ENCODE measurements at places on chromosomes 12 and 14.
A peak's percentile ranks its signal among the peaks of the same experiment; 100 is the strongest.

DNA sequence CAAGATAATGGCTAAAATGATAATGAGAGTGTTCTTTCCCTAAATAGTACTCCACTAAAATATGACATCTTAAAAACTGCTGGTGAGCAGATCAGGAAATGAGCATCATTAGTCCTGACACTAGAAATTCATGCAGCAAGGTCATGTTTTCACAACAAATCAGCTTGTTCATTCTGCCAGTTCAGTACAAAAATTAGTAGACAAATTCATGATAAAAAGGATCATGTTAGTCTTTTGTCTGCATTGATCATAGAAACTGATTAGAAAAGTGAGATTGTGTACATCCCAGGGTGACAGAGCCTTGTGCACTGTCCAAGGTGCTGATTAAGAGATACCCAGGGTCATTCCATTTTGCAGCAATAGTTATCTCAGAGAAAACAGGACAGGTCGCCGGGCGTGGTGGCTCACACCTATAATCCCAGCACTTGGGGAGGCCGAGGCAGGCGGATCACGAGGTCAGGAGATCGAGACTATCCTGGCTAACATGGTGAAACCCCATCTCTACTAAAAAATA is 163.6 kb downstream of the RIMBP2 start:
- DNase-seq = no peak

GRCh38 chr14:93035917-93036651 is 79.6 kb downstream of the ITPK1 start:
- no peak for DNase-seq

- no peak for DNase-seq
Measured at GRCh38 chr14:30142216-30142615, 214.6 kb upstream of the PRKD1 start.

GRCh38 chr12:38392554-38393144 is 76.1 kb downstream of the ALG10B start:
- no peak for DNase-seq

DNA sequence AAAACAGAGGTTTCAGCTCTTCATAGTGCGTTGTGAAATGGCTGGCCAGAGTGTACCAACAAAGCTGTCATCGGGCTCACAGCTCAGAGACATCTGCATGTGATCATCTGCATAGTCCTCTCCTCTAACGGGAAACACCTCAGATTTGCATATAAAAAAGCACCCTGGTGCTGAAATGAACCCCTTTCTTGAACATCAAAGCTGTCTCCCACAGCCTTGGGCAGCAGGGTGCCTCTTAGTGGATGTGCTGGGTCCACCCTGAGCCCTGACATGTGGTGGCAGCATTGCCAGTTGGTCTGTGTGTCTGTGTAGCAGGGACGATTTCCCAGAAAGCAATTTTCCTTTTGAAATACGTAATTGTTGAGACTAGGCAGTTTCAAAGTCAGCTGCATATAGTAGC is 14.3 kb upstream of the PAPLN start:
- DNase-seq = no peak

DNA sequence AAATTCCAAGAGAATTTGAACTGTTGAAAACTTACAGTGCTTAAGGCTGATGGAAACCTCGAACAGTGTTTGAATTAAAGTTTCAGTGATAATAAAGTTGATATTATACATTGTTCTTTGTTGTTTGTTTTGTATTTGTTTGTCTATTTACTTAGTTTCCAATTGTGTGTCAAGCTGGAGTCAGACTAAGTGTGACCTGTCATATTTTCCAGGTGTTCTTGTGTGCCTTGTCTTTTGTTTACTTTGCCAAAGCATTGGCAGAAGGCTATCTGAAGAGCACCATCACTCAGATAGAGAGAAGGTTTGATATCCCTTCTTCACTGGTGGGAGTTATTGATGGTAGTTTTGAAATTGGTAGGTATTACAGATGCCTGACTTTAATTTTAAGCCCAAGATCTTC is 6.0 kb downstream of the SLCO1C1 start:
- DNase-seq = no peak

DNA sequence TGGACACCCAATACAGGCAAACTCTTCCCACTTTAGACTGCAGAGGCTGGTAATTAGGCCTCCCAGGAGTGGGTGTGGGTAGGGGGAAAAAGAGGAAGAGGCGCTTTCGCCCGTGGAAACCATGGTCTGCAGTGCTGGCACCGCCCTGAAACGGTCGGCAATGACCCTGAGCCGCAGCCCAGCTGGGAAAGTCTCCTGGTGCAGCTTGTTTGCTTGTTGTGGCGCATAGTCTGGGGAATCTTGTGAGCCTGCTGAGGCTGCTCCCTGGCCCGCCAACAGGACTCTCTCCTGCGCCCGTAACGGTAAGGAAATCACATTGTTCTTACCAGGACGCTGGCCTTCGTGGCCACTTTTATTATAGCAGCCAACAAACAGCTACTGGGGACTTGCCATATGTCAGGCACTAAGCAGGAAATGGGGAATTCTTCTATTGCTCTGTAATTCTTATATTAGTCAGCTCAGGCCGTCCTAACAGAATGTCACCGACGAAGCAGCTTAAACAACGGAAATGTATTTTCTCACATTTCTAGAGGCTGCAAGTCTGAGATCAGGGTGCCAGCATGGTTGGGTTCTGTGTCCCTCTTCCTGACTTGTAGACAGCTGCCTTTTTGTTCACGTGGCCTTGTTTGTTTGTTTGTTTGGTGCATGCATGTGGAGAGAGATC is 52.5 kb upstream of the RIN3 start:
- DNase-seq = peak; percentile 46

GRCh38 chr14:102897299-102898027 is 25.0 kb upstream of the AMN start:
- DNase-seq = no peak

GRCh38 chr14:73255693-73256225 is 18.5 kb downstream of the PAPLN start:
- DNase-seq = no peak

DNA sequence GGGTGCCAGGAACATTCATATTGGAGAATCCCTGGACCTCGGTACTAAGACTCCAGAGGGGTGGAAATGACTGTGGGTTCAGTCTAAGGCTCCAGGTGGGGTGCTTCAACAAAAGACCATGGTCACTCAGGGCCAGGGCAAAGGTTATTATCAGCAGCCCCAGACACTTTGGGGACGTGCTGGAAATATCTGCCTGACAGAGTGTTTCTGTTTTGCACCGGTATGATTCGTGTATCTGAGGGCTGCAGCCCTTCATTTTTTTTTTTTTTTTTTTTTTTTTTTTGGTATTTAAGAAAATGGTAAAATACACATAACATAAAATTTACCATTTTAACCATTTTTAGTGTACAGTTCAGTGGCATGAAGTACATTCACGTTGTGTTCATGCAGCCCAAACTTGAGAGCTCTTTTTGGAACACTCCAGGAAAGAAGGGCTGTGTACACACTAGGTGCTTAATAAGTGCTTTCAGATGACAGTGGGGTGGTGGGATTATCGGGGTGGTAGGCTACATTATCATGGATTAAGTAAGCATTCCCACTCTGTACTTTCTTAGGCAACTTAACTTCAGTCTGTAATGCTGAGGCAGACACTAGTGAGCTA is 120.3 kb downstream of the CHST11 start:
- no peak for DNase-seq

- DNase-seq = no peak
Measured at GRCh38 chr12:125169870-125170269, 104.6 kb downstream of the AACS start.

- DNase-seq = no peak
Measured at GRCh38 chr14:96824283-96824682, 27.1 kb downstream of the VRK1 start.

DNA sequence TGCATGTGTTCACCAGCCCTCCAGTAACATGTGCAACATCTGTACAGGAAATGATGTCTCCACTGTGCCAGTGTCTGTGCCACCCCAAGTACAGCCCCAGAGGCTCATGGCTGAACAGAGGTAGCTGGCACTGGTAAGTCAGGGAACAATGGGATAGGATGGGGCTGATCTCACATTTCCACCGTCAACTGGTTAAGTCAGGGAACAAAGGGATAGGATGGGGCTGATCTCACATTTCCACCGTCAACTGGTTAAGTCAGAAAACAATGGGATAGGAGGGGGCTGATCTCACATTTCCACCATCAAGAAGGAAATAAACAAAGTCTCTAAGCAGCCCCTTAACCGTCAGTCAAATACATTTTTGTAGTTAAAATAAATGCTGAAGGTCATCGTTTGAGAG is 246.6 kb downstream of the TMEM132D start:
- no peak for DNase-seq

- DNase-seq = no peak
Measured at GRCh38 chr14:54038724-54039123, 82.1 kb upstream of the BMP4 start.

DNA sequence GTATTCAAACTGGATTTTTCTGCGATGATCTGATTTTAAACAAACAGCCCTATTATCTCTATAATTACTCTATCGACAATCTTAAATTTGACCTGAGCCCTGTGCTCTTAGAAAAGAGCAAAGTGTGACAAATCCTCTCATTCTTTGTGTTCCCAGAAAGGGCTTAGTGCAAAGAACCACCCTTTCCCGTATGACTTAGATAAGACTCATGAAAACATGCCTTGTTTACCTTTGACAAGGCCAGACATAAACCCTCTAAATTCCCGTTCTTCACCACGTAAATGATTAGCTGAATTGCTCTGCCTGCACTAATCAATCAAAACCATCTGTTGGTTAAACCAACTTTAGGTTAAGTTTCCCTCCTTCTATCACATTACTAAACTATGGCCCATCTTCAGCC is 285.7 kb upstream of the SEL1L start:
- no peak for DNase-seq

GRCh38 chr14:41409806-41410205 is 196.9 kb upstream of the LRFN5 start:
- no peak for DNase-seq

- no peak for DNase-seq
Measured at GRCh38 chr12:21795648-21796328, 21.3 kb upstream of the KCNJ8 start.

GRCh38 chr12:12985817-12986408 is 14.2 kb downstream of the HEBP1 start:
- DNase-seq = no peak

GRCh38 chr12:6868211-6869048 is 1.1 kb downstream of the TPI1 start:
- peak; percentile 9 for DNase-seq

DNA sequence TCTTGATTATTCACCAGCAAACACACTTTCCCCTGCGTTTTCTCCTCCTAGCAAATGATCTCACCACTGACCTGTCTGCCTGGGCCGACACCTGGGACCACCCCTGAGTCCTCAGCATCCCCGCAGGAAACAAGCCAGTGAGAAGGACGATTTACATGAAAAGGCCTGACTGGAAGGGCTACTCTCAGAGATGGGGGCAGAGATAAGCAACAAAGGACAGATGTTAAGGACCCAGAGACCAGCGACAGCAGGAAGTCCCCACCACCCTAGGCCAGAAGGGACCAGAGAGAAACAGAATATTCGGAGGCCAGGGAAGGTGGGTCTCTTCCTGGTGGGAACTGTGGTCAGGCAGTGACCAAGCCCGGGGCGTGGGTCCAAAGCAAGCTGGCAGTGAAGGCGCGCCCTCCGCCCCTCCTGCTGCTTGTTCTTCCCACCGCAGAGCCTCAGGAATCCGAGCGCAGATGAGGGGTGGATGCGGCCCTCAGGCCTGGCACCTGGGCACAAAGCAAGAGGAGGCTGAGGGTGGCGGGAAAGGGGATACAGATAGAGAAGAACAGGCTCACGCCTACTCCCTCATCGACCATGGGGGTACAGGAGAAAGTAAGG is 55.8 kb downstream of the STX2 start:
- DNase-seq = no peak

All from CD4-positive, alpha-beta T cell treated with Interleukin-21 for 1 hour (primary cell).